ENCODE measurements at places on chromosomes 7 and 10. TPM values are rescaled to one million over a fixed set of nuclear protein-coding genes. Genes with fewer than 3 reads are reported as not detected.

The GTF2I gene
- total RNA-seq: 236 TPM

The SPAG6 gene
- not detected for total RNA-seq

The BCCIP gene
- total RNA-seq: 34.6 TPM

- DNase-seq: no peak
Measured at GRCh38 chr10:69344591-69345252, 66.4 kb downstream of the HK1 start.

The PPP3CB gene
- total RNA-seq: 65.5 TPM

DNA sequence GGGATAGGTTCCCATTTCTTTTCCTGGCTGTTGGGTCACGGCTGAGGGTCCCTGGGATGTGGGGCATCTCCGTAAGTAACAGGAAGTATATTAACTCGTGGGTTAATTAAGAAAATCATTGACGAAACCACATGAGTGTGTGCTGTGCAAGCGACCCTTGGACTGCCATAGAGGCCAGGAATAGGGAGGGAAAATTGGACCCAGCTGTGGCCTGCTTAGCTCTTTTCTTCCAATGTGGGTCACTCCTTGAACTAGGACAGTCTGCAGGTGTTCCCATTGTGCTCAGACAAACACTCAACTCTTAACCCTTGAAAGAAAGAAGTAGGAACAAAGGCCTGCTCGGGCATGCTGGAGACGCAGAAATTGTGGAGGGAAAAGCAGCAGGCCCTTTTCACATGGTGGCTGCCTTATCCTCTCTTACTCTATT, 25.6 kb upstream of the PLEKHA1 start:
- DNase-seq: no peak

DNA sequence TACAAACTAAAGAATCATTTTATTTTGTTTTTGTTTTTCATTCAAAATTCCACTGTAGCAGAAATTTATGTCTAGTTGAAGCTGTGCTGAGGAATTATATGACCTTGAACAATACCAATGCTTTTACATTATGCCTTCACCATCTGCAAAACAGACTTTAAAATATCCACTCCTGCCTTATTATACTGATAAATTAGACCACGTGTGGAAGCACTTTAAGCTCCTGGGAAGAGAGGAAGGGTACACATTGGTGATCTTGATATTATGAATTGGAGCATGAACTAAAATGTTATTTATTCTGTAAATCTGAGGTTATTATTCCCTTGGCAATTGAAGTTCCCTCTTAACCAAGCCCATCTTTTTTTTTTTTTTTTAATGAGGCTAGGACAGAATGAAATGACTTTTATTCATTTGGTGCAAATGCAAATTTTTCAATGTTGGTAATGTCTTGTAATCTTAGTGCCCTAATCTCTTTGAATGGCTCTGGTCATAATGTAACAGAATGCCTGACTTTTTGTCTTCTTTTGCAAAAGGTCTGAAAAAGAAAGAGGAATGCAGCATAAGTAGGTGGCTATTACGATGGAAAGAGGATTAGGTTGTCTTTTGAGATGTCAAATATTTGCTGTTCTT, 139.9 kb upstream of the COBL start:
- DNase-seq: no peak

GRCh38 chr7:30751696-30752273, at the start of gene INMT:
Gene INMT, plus strand, starts transcription at chr7:30752135. Its CDS starts 16 bp downstream, at chr7:30752151.
- DNase-seq: no peak

DNA sequence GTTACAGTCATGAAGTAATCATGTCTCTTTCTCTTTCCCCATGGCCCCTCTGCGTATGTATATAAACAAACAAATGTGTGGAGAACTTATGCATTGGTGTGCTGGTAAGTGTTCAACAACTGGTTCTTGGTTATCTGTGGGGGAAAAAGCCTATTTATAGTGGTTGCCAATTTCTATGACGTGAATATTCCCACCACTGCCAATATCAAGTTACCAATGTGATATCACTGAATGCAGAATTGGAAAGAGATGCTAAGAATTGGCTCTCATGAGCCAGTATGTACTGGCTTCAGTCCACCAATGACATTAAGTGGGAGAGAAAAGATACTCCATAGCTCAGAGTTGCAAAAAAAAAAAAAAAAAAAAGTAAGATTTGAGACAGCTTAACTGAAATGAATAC, 399.7 kb downstream of the REEP3 start:
- DNase-seq: no peak
